ENCODE measurements at places on chromosomes 2 and 18. TPM values are rescaled to one million over a fixed set of nuclear protein-coding genes. Genes with fewer than 3 reads are reported as not detected.
A peak's percentile ranks its signal among the peaks of the same experiment; 100 is the strongest.

The MOB1A gene
- 71.2 TPM for polyA plus RNA-seq

The IL37 gene
- not detected for polyA plus RNA-seq

The CRYGC gene
- not detected for polyA plus RNA-seq

The SULT1C2 gene
- not detected for polyA plus RNA-seq

The COQ10B gene
- 14.5 TPM for polyA plus RNA-seq

The SNED1 gene
- 9.2 TPM for polyA plus RNA-seq

The CYTIP gene
- polyA plus RNA-seq: 0.21 TPM

The GREB1L gene
- 8.9 TPM for polyA plus RNA-seq

The ICA1L gene
- polyA plus RNA-seq: 0.65 TPM

The MC5R gene
- not detected for polyA plus RNA-seq

The KRTCAP3 gene
- 0.26 TPM for polyA plus RNA-seq

The CD302 gene
- 3.1 TPM for polyA plus RNA-seq

- no peak for DNase-seq
Observed at GRCh38 chr2:160111951-160112798, 49.8 kb upstream of the PLA2R1 start.

GRCh38 chr2:65466551-65466950 lies 34.2 kb upstream of the SPRED2 start:
- DNase-seq: no peak

DNA sequence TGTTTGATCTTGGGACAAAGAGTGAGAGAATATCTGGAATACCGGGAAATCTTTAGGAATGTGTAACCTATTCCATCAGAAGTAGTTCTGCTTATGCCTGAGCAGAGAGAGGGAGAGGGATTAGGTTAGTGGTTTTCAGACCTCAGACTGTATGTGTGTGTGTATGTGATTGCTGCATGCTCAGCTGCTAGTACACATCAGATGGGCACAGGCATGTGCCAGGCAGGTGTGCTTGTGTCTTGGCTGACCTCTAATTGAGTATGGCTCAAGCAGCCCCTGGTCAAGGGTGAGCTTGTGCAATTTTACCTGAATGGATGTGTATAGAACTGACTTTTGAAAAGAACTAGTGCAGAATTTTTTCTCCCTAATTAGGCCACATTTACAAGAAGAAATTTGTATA lies 91.2 kb downstream of the INSIG2 start:
- DNase-seq: no peak

- DNase-seq: no peak
Observed at GRCh38 chr18:27017901-27018500, 152.5 kb upstream of the AQP4 start.

DNA sequence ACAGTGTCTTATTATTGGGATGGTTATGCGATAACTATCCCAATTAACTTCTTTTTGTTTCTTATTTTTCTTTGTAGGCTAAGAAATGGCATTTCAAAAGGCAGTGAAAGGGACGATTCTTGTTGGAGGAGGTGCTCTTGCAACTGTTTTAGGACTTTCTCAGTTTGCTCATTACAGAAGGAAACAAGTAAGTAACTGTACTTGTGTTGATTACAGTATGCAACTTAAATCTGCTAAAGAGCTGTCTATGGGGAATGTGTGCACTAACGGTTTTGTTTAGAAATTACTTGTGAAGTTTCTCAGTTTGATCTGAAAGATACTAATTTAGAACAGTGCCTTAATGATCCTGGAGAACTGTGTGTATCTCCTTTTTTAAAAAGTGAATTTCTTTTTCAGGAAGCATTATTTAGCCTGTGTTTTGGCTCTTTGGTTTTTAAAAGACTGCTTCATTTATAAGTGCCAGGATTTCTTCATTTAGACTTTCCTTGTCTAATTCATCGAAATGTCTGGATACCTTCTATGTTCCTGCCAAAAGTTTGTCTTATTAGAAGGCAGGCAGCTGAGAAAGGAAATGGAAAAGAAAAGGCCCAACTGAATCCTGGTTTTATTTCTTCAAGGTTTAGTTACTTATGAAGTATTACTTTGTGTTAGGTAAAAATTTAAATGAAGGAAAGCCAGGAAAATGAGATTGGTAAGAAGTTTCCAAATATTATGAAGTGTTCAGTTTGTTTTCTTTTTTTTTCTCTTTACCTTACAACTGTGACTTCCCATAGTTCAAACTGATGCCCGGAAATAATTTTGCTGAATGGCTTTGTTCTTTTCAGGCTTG lies 40.1 kb downstream of the GPD2 start:
- no peak for DNase-seq

DNA sequence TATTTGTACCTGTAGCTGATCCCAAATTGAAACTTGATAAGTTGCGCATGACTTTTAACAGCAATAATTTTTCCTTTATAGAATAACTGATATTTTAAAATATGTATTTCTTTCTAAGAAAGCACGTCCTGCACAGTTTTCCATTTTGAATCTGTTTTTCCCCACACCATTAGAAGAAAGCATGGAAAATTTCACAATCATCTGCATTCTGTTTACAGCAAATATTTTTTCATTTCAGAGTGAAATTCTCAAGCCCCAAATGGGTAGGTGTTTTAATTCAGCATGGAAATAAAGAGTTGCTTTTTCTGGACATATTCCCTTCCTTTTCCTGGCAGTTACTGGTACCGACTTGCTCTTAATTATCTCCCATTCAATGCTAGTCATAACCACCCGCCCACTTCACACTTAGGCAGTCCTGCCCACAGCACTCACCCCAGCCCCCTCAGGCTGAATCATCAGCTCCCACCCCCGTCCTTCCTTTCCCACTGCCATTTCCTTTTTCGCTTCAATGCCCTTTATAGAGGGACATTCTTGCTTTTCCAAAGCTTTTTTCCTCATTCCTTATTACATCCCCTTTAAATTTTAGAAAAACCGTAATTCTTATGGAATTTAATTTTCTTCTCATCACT lies 89.2 kb upstream of the GLS start:
- DNase-seq: no peak

DNA sequence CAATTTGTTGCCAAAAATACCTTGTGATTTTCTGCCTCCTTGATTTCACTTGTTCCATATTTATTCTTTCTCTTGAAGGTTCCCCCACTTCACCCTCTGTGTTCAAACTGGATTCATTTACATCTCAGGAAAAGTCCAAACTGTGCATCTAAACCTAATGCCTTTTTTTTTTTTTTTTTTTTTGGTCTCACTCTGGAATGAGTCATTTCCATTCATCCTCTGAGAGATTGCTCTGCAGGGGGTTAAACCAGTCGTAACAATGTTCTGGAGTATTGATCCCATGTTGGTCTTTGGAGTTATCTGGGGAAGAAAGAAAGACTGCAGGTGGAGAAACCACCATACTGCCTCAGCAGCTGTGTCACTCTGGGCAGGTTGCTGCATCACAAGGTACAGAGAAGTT lies 119.7 kb downstream of the TACR1 start:
- no peak for DNase-seq

DNA sequence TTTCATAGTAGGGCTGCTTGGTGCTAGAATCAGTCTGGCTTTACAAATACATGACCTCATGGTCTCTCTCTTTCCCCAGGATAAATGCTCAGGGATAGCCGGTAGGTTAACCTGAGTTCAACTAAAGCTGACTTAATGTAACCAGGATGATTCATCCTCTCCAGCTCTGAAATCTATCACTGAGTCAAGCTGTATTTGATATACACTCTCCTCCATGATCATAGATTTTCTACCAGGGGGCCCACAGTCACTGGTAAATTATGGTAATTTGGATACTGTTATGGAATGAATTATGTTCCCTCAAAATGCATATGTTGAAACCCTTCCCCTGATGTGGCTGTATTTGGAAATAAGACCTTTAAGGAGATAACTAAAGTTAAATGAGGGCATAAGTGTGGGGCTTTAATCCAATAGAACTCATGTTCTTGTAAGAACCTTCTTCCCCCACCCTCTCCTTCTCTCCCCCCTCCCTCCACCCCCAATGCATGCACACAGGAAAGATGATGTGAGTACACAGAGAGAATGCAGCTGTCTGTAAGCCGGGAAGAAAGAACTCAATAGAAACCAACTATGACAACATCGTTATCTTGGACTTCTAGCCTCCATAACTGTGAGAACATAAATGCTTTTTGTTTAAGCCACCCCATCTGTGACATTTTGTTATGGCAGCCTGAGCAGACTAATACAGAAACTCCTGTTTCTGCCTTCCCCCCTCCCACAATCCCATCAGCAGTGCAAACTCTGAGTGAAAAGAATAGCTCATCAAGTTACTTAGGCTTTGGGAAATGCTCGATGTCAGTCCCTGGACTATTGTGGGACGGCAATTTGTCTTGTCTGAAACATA lies 134.9 kb upstream of the KYNU start:
- DNase-seq: no peak

DNA sequence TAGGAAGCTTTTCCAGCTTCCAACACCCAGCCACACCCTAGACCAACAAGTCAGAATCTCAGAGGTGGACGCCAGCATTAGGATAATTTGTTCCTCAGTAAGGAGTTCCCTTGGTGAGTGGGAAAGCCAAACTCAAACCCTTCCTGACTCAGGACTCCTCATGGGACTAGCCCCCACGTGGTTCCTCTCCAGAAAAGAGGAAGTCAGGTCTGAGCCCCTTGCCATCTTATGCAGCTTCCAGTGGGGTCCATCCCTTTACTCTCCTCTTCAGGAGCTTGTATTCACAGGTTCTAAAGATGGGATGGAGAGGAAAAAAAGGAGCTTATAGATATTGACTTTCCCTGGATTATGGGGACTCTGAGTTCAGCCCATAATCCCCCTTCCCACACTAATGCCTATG lies 14.8 kb upstream of the NOTO start:
- no peak for DNase-seq

DNA sequence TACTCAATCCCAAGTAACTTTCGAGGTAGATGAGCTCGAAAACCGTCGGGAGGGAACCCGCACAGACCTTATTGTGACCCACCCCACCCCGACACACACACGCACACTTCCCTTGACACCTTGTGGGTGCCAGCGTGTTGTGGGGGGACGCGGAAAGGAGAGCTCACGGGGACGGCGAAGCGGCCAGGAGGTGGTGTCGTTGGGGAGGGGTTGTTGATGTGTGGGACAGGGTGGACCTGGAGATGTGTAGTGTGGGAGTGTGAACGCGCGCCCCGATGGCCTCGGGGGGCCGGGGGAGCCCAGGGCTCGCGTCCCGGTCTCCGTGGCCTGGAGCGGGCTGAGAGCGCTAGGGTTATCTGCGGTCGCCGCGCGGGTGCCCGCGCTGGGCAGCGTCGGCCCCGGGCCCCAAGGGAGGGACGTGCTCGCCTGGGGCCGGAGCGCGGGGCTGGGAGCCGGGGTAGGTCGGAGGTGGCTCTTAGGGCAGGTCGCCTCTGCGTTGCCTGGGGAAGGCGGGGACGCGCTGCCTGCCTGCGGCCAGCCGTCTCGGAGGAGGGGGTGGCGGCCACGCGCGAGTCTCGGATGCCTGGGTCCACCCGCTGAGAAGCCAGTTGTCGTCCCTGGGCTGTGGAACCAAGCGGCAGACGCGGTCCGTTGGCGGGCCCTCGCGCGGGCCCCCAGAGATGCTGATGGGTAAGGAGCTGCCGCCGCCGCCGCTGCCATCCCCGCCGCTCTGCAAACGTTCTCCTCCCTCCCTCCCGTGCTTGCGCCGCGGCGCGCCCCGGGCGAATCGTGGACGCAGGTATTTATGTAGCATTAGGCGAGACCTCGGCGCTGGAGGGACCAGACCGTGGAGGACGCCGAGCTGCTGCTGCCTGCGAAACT lies 1.6 kb downstream of the KLHL29 start:
- peak; percentile 65 for DNase-seq

- no peak for DNase-seq
Observed at GRCh38 chr2:165627470-165627869, 158.0 kb downstream of the CSRNP3 start.

DNA sequence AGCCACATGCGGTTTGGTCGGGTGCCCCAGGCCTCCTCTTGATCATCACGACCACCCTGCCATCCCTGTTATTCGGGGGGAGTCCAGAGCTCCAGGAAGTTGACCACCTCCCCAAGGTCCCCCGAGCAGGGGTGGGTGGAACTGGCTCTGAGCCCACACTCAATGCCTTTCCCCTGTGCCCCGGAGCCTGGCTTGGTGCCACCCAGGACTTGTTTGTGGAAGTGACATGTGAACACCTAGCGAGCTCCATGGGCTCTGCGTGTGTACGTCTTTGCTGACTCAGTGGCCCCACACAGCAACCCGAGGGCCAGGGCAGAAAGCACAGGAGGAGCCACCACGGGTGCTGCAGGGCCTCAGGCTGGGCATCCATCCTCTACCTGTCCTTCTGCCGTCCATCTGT lies 32.5 kb downstream of the ODC1 start:
- DNase-seq: no peak

- no peak for DNase-seq
Observed at GRCh38 chr2:213042262-213042661, 109.2 kb downstream of the IKZF2 start.

GRCh38 chr18:69400976-69401225 lies 213 bp downstream of the DOK6 start:
- no peak for DNase-seq

DNA sequence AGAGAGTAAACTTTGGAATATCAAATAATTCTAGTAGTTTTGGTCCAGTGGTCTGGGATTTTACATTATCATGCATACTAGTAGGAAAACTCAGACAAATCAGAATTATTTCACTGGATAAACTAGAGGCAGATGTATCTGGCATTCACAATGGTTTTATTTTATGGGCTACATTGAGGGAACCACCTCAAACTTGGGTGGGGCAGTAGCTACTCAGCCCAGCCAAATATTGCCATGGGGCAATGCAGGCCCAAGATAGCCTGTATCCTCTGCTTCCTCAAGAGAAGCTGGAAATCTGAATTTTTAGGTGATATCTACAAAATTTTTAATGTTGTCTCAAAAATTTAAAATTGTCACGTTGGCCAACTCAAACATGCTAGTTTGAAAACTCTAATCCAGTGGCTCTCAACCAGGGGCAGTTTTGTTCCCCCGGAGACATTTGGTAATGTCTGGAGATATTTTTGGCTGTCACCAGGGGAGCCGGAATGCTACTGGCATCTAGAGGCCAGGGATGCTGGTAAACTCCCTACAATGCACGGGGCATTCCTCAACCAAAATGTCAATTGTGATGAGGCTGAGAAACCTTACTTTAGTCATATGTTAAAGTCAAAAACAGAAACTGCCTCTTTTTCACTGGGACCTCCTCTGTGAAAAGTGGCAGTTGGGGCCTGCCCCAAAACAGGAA lies 172.8 kb upstream of the SPRED2 start:
- DNase-seq: no peak

DNA sequence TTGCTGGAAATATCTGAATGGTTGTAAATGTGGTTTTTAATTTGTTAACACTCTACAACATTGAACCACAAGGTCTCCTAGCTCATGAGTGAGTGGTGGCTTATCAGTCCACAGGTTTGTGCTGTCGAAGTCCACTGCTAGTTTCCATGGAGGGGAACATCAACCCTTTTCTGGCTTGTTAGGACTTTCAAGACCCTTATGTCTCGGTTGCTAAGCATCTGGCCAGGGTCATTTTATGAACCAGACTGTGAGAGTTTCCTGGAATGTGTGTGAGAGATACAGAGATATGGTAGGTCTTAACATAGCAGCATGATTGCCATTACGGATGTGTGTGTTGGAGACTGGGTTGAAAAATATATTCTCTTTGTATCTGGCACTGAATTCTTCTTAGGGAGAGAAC lies 36.9 kb downstream of the KCNE4 start:
- no peak for DNase-seq

DNA sequence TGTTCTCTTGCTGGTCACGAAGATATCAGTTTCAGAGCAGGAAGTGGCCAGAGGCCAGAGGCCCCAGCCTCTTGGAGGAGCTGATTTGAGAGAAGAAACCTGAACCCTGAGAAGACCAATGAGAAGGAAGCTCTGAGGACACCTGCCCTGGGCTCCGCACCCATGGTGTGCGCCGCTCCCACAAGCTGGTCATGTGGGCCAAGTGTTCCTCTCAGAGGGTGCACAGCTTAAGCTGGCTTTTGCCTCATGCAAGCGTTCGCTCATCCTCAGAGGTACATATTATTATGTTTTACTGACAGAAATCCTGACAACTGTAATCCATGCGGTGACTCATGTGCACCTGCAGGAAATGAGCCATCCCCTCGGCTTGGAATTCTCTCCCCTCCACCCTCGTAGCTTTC lies 316.1 kb upstream of the MYT1L start:
- DNase-seq: no peak
